ENCODE measurements at places on chromosomes 2 and 18.

DNA sequence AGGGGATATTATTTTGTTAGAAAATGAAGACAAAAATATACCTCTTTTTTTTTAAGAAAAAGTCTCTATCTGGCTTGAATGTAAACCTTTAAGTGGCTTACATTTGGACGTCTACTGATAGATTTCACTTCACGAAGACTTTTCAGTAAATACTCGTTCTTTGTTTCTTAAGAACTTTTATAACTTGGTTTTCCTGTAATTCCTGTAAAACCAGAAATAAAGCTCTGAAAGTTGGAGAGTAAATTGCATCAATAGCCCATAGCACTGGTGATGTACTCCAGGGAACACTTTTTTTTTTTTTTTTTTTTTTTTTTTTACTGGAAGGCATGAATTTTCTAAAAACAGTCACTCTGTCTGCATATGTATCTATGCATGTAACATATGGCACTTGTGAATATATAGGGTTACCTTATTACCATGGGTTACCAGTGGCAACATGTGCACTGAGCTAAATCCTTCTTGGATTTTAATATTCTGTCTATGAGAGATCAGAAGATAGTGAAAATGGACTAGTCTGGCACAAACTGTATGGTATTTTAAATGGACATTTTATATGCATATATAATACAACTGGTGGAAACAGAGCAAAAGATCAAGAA is 309.2 kb upstream of the TCF4 start:
- no peak for DNase-seq

- DNase-seq: no peak
Measured at GRCh38 chr2:55302241-55302640, 33.2 kb upstream of the MTIF2 start.

- DNase-seq: no peak
Measured at GRCh38 chr2:231287696-231288095, 89.3 kb downstream of the ARMC9 start.

- DNase-seq: no peak
Measured at GRCh38 chr2:176999301-176999700, 213.3 kb upstream of the HNRNPA3 start.

DNA sequence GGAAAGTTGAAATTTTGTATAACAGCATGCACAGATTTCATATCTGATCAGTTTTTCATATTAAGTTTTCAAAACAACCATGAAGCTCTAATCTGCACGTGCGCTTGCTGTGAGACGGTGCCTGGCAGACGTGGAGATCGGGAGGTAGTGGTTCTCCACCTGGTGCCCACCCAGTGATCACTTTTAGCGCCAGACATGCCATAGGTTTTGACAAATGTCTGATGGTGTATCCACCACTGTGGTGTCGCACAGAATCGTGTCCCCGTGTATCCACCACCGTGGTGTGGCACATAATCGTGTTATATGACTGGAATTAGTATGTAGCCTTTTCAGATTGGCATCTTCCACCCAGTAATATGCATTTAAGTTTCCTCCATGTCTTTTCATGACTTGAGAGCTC is 40.9 kb upstream of the KCNG2 start:
- DNase-seq: no peak

- no peak for DNase-seq
Measured at GRCh38 chr2:206939340-206939739, at the start of gene CPO. TSS of gene CPO (plus strand) at chr2:206939518. CDS start at chr2:206939600, 82 bp downstream.

Measured in activated T-helper 1 cell treated with anti-CD3 and anti-CD28 coated beads, Interleukin-2, amount 50 U/mL, for 16 hours (primary cell).